Fibroblast of skin of right biceps (primary cell): ENCODE measurements at places on chromosomes 3 and 15.

GRCh38 chr15:101558221-101558941 lies 68.9 kb upstream of the PCSK6 start:
- no peak for DNase-seq

- DNase-seq, result peak; percentile 94
These were observed 168.6 kb downstream of the SEMA6D start for GRCh38 chr15:47885920-47886319.

- no peak for DNase-seq
These were observed 5.5 kb downstream of the ANKDD1A start for GRCh38 chr15:64917211-64917610.

- DNase-seq, result no peak
These were observed 24.6 kb downstream of the ZBED2 start for GRCh38 chr3:111570404-111571030.

DNA sequence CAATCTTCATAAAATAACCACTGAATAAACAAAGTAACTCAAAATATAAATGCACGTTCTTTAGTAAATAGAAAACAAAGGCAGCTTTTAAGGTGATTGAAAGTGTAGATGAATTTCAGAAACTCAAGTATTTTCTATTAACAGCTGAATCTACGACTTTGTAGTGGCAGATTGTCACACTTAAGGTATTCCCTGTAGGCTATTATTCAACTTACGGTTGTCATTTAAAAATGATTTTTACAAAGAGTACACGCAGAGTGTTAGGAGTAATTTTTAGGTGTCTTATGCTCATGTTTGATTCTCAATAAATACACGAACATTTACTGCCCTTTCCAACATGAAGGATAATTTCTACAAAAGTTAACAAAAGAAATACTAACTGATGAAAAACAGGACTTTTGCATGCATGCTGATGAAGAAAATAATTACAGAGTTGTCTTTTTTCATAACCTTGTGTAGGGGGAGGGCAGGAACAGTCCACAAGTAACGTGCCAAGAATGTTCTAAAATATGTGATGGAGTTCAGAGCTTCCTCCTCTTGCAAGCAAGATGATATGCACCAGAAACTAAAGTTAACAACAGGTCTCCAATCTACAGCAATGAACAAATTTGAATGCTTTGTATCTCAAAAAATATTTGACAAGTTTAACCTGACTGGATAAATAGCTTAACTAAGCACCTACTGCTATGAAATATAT lies 16.7 kb downstream of the DCBLD2 start:
- DNase-seq, result peak; percentile 75

- peak; percentile 80 for DNase-seq
These were observed 125.6 kb downstream of the ETFA start for GRCh38 chr15:76185716-76186115.

- peak; percentile 30 for DNase-seq
These were observed 6.5 kb upstream of the STRC start for GRCh38 chr15:43625106-43625505.

GRCh38 chr3:44208568-44208967 lies 33.1 kb upstream of the TOPAZ1 start:
- peak; percentile 6 for DNase-seq

DNA sequence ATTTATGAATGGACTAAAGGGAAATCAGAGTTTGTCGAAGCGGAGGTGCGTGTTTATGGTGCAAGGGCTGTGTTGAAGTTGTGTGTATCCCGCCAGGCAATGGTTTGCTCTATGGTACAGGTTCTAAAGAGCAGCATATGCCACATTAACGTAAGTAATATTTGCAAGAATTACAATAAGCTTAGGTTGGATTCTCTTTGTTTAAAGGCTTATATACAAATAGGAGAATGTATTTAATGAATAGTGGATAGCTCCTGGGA lies 800 bp downstream of the EPHA3 start:
- DNase-seq, result no peak

DNA sequence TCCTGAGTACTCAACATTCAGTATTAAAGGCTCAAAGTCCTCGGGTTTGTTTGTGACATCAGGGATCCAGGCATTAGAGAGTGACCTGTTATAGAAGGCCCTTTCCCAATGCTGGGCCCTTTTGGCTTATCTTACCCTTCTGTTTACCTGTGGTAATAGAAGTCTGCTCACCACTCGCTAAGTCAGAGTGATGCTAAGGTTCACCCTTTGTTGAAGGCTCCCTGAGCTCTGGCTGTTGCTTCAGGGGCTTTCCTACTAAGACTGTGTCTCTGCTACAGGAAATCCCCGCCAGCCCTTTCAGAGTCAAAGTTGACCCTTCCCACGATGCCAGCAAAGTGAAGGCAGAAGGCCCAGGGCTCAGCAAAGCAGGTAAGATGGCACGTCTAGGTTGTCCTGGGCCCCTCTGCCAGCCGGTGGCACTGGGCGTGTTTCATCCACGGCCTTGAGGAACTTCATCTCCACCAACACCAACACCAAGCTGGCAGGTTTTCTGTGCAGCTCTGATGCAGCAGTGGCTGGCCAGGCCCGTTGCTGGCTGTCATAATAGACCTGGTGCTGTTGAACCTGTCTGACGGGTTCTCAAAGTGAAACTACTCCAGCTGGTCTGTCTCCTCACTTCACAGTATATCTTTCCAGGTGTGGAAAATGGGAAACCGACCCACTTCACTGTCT lies 99.1 kb downstream of the DNASE1L3 start:
- DNase-seq, result no peak

DNA sequence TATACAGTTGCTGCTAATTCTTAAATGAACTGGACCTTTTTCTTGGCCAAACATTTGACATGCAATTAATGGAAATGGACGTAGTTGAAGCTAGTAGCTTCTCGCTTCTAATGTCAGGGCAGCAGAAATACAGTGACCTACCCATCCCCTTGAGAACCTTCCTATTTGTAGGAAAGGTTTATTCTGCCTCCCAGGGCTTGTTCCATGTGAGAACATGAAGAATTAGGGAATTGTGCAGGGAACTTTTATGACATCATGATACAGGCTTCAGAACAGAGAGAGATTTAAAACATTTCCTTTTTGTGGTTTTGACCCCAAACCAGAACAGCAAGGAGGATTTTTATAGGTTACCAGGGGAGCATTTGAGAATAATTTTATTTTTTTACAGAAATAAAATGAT lies 406.6 kb upstream of the PPP2R3A start:
- DNase-seq, result peak; percentile 29

- no peak for DNase-seq
These were observed 85.5 kb downstream of the B3GNT5 start for GRCh38 chr3:183338520-183338919.

DNA sequence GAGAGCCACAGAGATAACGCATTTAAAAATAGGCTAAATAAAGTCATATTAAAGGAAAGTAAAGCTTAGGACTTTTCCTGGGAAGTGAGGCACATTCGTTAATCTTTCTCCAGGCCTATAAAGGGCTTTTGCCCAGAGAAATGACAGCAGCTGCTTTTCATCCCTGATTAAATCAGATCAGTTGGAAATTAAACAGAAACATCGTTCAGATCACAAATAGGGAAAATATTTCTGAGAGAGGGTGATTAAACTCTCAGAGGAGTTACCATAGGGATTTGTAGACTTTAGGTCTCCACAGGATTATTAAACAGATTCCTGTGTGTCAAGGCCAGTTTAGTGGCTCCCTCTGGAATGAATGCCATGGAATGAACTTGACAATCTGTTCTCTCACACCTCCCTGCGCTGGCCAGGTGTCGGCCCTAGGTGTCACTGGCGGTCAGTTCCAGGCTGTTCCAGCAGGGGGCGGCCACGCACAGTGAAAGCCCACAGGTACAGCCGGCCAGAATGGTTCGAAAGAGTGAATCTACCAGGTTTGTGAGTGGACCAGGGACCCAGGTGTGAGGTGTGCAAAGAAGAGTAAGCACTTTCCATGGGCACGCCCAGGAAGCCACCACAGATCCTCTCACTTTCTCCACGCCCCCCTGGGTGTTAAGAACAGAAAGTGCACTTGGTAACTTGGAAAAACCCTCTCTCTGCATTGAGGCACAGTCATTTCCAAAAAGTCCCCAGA lies 253.0 kb upstream of the RASGRP1 start:
- peak; percentile 91 for DNase-seq

GRCh38 chr3:132723024-132723950 lies 1.1 kb upstream of the NPHP3 start:
- DNase-seq, result peak; percentile 18

DNA sequence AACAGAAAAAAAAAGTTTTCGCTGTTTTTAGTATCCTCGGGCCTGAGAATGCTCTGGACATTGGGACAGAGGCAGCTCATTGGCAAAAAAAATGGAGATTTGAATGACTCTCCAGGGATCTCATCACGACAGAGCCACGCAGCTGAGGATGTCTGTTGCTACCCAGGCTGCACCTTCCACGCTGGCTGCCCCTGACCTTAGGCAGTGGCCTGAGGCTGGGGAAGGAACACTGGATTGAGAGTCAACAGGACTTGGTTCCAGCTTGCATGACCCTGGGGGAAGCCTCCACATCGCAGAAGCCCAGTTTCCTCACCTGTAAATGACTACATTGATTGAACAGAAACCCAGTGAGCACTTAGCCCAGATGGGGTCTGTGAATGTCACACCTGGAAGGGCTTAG lies 8.7 kb upstream of the ACSBG1 start:
- DNase-seq, result no peak

DNA sequence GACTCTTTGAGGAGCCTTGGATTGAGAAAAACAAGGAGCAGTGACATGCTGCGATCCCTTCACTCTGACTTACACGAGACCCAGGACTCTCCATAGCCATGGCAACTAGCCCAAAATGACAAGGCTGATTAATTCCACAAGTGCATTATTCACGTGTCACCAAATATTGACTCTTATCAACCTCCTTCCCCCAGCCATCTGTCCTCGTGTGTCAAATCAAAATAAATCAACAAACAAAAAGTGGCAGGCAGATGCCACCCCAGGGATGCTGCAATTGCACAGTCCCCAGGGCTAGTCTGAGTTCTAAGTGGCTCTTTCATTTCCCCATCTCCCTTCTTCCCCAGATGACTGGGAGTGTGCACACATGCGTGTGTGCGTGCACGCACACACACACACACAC lies 104.9 kb downstream of the AQP9 start:
- DNase-seq, result no peak

- DNase-seq, result no peak
These were observed 66.6 kb upstream of the LARS2 start for GRCh38 chr3:45321607-45322391.

GRCh38 chr3:125401402-125401801 lies 26.3 kb upstream of the ZNF148 start:
- DNase-seq, result peak; percentile 88

DNA sequence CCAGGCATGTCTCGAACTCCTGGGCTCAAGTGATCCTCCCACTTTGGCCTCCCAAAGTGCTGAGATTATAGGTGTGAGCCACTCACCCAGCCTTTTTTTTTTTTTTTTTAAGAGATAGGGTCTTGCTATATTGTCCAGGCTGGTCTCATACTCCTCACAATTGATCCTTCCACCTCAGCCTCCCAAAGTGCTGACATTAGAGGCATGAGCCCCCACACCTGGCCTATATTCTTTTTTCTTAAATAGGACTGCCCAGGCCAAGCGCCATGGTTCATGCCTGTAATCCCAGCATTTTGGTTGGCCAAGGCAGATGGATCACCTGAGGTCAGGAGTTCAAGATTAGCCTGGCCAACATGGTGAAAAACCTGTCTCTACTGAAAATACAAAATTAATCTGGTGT lies 12.5 kb downstream of the NR1I2 start:
- no peak for DNase-seq

GRCh38 chr3:52406231-52406661 lies 38.7 kb downstream of the SEMA3G start:
- no peak for DNase-seq

GRCh38 chr3:173096140-173096539 lies 44.9 kb downstream of the SPATA16 start:
- no peak for DNase-seq

- peak; percentile 94 for DNase-seq
These were observed 110.7 kb upstream of the CDIN1 start for GRCh38 chr15:36468746-36469145.

DNA sequence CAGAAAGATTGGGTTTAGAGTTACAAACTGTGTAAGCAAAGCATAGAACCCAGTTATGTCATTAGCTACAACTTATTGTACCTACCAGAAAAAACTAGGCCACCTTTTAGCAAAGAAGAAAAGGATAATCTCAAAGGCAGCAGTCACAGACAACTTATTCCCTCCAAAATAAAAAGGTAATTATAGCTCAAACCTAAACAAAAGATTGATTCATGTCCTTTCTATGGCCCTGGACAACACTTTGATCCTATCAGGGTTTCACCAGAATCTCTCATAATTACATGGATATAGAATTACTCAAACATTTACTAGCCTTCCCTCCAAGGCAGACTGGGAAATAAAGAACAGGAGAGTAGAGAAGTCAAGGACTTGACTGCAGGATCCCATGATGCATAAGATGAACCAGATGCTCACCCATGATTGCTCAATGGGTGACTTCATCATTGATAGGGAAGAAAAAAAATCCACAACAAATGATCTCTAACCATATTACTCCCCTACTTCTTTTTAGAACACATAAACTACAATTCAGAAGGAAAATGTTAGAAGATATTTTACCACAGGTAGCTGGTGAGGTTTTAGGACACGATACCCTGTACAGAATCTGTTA lies 17.4 kb downstream of the DET1 start:
- peak; percentile 2 for DNase-seq

DNA sequence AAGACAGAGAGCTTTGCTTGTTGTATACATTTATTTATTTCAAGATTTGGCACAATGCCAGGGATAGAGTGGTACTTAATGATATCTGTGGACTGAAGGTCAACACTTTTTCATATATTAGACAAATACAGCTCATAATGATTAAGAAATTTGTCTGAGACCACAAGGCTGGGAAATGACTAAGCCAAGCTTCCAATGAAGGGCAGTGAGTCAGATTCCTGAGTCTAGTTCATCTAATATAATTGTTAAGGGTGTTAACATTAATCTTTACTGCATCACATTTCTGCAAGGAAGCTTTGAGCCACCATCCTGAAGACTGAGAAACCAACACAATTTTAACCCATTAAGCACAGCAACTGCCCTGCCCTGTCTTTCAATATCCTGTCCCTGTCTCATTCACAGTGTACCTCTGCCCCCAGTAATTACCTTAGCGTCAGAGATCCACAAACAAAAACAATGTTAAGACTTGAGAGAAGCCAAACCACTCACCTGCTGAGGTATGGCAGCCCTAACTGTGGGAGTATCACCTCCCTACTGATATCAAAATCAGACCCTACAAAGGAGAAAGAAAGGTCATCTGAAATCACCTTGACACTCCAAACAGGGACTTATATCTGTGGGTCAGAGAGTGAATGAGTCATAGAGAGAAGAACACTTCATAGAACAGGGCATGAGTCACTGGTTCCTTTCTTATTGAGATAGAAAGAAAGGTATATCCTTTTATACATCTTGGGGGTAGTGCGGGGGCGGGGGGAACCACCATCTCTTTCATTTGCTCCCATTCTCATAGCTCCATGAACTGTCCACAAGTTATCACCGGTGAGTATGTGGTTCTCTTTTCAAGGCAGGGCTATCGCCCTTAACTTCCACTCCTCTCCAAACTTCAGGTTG lies 74.7 kb downstream of the MAGI1 start:
- DNase-seq, result peak; percentile 97

GRCh38 chr15:61518191-61518950 lies 289.3 kb upstream of the RORA start:
- peak; percentile 69 for DNase-seq
